ENCODE measurements at places on chromosomes 7 and 10.

- no peak for DNase-seq
Observed at GRCh38 chr10:95280637-95281036, 10.2 kb downstream of the PDLIM1 start.

DNA sequence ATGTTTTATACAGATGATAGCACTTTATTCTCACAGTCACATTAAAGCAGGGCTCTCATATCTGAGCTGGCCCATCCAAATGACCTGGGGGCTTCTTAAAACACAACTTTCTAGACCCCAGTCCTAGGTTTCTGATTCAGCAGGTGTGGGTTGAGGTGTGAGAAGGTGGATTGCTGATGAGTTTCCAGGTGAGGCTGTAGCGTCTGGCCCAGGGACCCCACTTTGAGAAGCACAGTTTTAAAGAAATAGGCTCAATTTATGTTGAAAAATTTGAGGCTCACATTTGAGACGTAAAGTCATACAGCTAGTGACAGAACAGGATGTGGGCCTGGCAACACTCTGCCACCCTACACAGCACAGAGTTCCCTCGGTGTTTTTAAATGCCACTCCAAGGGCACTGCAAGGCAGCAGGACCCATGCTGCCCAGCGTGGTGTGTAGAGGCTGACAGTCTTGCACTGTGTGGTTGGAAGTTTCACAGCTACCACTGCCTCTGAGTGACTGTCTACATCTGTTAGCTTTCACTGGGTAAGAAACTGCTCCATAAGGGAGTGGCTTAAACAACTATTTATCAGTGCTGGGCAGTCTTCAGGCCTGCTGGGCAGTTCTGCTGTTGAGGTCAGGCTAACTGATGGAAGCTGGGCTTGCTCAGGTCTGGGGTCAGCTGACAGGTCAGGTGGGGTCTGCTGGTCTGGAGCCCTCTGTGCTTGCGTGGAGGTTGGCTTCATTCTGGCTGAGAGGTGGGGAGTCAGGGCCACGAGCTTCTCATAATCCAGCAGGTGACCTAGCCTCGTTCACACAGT, 319.7 kb downstream of the CXCL12 start:
- DNase-seq: no peak

DNA sequence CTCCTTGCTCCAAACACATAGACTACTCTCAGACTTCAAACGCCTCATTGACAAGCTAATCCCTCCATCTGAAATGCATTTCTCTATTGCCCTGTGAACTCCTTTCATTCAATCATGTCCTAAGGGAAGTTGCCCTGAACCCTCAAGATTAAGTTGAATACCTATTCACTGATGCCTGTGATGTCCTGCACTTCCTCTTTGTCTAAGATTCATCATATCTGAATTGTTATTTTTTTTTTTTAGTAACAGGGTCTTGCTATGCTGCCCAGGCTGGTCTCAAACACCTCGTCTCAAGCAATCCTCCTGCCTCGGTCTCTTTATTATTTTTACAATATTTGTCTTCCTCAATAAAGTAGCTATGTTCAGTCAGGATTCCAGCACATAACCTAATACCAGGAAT, 3.2 kb downstream of the PSMA2 start:
- DNase-seq: no peak

- no peak for DNase-seq
Observed at GRCh38 chr10:8628351-8628750, 573.9 kb downstream of the GATA3 start.

- DNase-seq: no peak
Observed at GRCh38 chr7:86747698-86748097, 104.0 kb downstream of the GRM3 start.
